ENCODE measurements at places on chromosomes 2 and 18.

DNA sequence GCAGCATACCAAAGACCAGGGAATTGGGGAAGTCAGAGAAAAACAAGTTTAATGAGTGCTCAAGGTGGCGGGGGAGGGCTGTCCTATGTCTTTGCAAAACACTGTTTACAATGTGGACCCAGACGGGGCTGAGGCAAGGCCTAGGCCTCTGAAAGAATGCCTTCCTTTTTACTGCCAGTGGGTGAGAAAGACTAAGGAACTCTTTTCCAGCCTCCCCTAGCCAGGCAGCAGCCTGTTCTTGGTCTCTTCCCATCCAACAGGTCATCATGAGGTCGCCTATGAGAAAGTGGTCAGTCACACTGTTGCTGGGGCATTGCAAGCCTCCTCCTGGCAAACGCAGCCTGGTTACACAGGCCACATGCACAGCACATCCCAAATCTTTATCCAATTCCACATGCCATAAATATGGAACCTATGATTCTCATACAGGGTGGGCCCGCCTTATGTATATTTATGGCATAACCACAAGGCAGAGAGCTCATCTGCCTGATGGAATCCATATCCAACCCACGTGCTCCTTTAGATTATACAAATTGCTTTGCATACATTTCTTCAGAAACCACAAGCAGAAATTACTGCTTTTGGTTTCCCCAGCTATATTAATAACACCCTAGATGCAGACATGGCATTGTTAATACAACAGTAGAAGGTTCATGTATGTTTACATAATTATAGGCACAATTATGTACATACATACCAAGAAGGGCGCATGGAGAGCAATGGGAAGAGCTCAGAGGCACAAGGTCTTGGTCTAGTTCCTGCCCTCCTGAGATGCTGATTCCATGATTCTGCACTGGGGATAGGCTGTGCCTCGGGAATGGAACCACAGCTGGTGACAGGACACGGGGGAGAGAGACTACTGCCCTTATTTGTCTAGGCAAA is 48.6 kb downstream of the NRP2 start:
- DNase-seq, result no peak

GRCh38 chr2:173210270-173211196 is 134.9 kb downstream of the MAP3K20 start:
- DNase-seq, result peak; percentile 80

DNA sequence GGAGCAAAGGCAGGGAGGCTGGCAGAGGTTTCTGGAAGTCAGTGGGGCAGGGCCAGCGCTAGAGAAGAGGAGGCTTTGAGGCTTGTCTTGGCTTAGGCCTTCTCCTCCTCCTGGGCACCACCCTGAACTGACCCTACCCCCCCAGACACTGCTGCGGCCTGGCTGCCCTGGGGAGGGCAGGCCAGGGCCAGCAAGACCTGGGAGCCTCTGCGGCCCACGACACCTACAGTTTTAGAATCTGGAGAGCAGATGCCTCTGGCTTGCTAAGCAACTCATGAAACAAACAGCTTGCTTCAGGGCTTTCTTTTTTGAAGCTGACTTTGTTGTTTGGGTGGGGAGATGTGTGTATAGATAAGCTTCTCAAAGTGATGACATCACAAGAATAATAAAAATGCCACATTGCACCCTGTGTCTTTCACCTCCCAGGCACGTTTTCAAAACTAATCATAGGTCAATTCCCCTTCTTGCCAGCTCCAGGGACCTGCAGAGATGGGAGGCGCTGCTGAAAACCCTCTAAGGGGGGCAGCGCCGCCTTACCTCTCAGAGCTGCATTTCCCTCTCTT is 46.2 kb upstream of the SMAD7 start:
- DNase-seq, result peak; percentile 80

DNA sequence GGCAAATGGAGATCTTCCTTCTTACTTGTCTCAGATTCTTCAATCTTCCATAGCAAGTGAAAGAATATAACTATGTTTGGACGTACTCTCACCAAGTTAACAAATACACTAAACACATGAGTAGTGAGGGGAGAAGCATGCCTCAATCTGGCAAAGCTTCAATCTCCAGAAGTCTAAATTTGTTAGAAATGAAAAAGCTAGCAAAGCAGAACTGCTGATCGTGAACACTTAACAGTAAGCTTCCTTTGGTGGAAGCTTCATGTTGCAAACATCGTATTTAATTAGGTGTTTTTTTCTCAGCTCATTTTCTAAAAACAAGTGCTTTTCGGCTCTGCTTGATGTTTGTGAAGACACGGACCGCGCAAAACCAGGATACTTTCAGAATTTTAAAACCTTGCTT is 12.7 kb upstream of the SCN1A start:
- no peak for DNase-seq

DNA sequence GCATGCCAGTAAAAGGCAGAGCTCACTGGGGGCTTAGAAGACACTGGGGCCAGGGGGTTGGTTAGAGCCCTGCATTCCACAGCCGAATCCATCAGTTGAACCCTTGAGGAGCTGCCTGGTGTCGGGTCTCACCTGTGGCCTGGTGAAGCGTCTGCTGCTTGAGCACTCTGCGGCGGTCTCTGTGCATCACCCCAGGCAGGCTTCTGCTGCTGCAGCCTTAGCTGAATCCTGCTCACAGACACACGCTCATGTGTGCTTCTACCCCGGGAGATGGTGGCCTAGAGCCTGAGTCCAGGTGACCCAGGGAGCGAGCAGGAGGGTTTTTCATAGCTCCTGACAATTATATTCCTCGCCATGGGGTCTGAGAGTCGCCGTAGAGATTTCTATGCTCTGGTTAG is 192.1 kb downstream of the MGAT5 start:
- DNase-seq, result no peak

DNA sequence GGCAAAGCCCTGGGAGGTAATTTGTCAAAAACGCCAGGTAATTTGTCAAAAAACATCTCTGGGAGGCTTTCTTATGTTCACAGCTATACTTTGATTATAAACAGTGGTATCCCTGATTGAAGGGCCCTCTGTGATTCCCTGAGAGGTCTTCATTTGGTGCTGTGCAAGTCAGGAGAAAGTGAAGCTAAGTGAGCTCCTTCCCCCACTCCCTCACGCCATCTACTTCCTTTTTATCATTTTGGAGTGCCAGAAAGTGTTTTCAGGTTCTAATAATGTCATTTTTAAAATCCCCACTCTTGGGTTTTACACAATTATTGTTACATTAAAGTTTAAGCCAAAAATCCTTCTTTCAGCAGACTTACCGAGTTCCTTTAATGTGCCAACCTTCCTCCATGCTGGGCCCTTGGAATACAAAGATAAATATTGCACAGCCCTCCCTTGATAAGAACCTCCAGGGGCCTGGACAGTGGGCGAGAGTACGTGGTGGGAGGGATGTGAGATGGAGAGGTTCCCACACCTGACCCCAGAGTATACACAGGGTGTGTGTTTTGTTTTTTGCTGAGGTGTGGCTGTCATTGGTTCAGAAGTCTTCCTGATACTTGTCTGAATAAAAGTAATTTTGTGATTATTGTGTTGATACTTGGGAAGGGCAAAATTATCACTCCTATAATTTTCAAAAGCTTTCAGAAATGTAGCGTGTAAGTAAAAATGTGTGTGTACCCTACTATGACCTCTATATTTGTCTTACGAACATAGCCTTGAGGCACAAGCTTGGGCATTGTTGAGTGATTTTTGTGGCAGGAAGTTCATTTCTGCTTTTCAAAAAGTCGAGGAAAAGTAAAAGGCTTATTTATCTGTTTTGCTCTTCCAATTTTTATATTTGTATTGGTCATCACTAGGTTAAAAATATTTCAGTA is 8.2 kb downstream of the MAPRE2 start:
- no peak for DNase-seq

All from natural killer cell (primary cell).